ENCODE measurements at places on chromosomes 4 and X.
A peak's percentile ranks its signal among the peaks of the same experiment; 100 is the strongest.

- no peak for DNase-seq
Observed at GRCh38 chr4:124647599-124647998, 64.9 kb downstream of the ANKRD50 start.

DNA sequence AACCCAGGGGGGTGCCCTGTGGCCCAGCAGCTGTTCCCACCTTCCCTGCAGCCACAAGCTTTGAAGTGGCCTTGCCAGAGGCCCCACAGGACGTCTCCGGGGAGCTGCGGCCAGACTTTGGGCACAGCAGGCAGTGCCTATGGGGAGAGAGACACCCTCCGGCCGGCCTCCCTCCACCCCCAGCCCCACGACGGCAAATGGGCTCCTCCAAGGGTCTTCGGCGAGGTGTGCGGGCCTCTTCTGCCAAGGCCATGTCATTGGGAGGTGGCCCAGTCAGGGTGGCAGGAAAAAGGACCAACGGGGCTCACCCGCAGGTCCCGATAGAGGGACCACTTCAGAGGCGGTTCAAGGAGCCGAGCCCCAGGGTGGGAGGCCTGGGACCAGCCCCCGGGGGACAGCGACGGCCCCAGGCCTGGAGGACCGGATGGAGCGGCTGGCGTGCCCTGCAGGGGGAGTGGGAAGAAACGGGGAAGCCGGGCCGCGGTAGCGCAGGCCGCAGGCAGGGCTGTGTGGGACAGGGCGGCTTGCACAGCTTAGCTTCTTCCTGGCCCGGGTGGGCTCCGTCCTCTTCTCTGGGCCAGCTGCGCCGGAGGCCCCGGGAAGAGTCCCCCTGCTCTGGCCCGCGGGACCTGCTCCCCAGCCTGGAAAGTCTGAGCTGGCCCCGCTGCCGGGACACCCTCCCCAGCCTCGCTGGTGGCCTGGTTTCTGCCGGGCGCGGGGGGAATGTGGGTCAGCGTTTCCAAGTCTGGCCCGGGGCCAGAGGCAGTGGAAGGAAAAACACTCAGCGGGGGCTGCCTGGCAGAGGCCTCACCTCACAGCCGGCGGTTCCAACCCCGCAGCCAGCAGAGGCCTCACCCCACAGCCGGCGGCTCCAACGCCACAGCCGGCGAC is 21.9 kb upstream of the SPON2 start:
- no peak for DNase-seq

GRCh38 chr4:122827879-122828601 is 1.4 kb downstream of the FGF2 start:
- peak; percentile 48 for DNase-seq

DNA sequence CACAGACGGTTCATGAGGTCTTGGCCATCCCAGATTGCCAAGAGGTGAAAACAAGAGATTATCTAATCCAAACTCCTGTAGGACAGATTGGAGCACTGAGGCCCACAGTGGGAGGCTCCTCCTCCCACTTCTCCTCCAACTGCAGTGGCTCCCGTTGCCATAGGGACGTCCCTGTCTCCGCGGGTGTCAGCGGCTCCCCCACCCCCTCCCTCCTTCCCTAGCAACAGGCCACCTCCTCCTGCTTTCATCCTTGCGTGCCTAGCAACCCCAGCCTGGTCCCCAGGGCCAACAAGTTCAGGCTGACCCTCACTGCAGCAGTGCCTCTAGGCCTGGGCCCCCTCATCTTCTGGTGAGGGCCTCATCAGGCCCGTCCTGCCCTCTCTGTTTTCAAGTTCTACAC is 6.8 kb upstream of the IQSEC2 start:
- DNase-seq, result no peak

- DNase-seq, result no peak
Observed at GRCh38 chr4:825063-825970, 612 bp downstream of the CPLX1 start.

DNA sequence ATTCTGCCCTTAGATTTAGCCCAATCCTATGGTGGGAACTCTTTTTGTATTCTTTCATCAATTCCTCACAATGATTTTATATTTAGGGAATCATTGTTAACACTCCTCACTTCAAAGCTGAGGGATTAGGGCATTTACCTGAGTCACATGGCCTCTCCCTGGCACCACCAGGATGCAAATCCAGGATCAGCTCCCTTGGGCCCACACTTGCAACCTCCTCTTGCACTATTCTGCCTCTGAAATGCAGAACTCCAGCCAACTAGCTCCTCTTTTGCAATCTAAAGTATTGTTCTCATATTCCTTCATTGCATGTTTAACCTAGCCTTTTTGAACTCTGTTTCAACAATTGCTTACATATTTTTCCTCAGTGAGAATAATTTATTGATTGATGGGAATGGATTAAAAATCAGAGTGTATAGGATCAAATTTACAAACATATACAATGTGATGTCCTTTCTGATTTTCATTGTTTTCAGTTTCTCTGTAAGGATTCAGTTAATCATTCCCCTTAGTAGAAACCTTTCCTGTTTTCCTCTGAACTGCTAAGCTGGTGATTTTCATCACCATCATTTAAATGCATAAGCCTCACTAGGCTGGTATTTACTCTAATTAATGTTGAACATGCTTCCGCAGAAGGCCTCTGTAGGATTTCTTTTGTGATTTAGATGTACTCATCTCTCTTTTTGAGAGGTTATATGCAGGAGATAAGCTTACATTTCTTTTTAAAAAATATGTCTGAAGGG is 3.3 kb upstream of the RELL1 start:
- DNase-seq, result no peak

DNA sequence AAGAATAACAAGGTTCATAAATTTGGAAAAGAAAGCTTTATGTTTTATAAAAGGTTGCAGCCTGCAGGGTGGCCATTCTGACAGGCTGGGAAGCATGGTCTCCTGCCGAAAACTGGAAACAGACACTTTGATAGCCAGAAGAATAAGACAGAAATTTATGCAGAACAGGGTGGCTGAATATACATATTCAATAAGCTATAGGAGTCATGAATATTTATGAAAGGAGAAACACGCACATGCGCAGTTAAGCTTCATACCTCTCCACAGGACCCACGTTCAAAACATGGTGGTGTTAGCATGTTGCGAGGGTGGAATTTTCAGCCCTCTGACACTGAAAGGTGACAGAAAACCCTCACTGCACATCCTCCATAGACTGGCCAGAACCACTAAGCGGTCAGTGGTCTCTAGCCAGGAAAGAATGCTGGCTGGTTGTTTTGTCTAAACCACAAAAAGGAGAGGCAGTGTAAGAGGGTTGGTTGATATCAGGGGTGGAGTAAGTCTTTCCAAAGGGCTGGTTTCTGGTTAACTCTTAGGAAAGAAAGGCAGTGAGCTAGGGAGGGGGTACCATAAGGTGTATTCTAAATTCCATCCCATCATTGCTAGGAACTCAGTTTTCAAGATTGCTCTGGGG is 58.2 kb downstream of the ANXA10 start:
- no peak for DNase-seq

DNA sequence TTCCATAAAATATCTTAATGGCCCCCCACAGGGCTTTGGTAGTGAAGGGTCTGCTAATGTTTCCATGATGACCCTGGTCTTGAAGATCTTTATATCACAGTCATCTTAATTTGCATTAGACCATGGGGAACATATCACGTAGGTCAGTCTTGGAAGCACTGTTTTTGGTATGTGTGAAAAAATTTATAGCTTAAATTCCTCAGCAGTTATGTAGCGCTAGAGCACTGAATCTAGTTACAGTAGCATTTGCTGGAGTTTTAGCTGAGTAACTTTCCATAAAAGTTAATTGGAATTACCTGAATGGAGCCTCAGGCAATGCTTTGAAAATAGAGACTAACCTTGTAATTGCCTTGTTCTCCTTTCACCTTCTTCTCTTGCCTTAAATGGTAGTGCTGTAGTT is 648.8 kb downstream of the IQCM start:
- peak; percentile 44 for DNase-seq

DNA sequence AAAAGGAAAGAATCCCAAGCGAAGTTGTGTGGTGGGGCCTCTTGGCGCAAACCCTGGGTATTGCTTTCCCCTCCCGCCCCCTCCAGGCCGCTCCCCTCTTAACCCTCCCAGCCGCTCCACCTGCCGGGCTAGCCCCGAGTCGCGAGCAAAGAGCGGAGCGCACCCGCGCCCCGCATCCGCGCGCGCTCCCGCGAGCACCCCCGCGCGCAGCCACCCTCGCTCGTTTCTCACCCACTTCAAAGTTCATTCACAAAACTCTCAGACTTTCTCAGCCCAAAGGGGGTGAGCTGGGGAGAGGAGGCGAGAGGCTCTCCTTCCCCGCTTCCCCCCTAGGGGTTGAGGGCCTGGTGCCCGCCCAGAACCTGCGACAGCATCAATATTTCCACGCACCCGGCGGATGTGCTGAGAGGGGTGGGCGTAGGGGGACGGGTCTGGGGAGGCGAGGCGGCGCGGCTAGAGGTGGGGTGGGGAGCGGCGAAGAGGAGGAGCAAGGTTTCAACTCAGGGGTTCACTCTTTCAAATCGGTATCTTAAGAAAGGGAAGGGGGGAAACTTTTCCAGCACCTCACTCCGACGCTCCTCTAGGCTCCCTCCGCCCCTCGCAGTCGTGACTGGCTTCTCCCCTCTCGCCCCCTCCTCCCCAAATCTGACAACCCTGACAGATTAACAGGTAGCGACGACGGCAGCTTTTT is 1.8 kb downstream of the MAML3 start:
- no peak for DNase-seq

DNA sequence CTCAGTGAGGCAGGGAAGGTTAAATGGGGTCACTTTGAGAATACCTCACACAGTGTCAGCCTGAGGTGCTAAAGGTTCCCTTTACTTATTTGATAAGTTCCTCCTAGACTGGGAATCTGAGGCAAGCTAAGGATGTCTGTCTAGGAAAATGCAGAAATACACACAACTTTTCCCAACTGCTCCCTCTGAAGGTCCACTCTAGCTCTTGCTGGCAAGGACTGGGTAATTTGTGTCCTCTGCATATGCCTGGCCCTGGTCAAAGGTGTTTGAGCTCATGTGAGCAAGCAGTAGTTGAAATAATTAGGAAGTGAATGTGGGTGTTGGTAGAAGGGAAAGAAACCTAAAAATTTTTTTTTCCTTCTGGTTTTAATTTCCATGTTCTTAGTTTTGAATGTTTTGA is 21.3 kb downstream of the TXLNG start:
- no peak for DNase-seq

- DNase-seq, result no peak
Observed at GRCh38 chr4:188627892-188628291, 488.7 kb downstream of the TRIML1 start.

DNA sequence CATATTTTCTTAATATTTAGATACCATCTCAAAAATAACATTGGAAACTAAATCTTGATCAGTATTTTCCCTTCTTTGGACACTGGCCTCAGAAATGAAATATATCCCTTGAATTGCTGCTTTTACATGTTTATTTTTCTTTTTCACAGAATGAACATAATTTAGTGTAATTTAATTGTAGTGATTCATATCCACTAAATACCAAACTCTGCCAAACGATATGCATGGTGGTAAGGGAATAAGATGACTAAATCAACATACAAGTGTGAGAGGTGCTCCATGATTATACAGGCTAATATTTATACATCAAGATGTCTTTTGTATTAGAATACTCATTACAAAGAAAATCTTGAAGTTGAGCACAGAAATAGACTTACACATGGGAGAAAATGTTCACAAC is 216.8 kb upstream of the PACRGL start:
- no peak for DNase-seq

DNA sequence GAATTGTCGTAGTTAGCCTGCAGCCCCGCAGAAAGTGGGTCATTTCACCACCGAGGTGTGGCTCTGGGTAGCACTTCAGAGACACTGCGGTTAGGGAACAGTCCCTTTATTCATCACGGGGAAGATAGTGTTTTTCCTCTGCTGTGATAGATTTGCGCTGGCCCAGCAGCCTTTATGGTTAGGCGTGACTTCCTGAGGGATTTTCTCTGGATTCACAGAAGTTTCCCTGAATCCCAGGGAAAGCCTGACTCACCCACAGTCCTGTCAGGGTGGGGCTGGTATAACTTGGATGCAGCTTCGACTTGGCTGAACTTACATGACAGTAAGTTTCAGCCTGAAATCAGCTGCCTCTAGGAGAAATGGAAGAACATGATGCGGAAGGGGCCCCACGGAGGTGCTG is 196.3 kb upstream of the HHIP start:
- peak; percentile 72 for DNase-seq

DNA sequence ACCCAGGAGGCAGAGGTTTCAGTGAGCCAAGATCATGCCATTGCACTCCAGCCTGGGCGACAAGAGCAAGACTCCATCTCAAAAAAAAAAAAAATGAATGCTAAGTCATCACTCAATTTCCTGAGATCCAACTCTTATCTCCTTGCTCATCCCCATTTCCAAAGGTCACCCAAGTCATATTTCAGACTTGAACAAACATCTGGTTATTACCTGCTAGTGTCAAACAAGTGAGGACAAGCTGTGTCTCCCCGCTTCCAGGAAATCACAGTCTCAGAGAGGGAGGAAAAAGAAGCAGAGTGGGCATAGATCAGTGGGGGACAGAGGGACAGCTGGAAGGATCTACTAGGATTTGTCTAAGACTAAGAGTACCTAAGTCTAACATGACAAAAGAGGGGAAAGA is 147.5 kb upstream of the FUNDC1 start:
- no peak for DNase-seq

DNA sequence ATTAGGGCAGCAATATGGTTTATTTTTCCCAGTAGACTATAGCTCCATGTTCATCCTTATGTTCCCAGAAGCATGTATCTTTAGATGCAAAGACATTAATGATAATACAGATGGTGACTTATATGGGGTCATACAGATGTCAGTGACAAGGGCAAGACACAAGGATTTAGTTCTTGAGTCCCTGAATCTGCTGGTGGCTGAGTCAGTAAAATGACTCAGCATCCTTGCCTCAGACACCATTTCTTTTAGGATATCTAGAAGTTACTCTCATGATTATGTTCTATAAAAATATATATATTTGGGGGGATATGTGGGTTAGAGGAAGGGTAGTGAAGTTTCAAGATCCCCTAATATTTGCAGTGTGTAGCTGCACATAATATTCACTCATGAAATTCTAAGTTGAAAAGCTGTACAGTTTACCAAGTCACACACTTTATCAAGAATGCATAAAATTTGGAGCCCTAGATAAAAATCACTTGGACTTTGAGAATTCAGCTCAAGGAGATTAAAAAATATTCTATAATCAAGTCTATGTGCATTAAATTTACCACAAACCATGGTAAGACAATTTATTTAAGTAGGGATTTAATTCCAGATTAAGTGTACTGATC is 101.9 kb downstream of the LNX1 start:
- peak; percentile 23 for DNase-seq

- no peak for DNase-seq
Observed at GRCh38 chr4:177281351-177281909, 28.2 kb upstream of the NEIL3 start.

GRCh38 chrX:21382715-21383114 is 8.5 kb downstream of the CNKSR2 start:
- DNase-seq, result no peak

DNA sequence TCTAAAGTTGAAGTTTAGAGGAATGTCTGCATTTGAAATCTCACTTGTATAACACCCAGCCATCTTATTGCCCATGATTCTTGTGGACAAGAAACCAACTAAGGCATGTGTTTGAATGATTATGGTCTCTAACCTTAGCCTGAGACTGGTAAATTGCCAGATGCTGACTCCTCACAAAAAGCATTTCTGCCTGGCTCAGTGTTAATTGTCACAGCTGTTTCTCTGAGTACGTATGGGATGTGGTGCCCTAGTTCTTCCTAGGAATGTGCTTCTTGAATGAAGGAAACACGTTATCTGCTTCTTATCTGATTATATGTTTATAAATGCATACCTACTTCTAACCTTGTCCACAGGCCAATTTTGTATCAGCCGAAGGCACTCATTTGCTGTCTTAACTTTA is 63.1 kb upstream of the NDP start:
- DNase-seq, result peak; percentile 70

GRCh38 chr4:74474345-74475090 is 29.6 kb downstream of the AREG start:
- no peak for DNase-seq

GRCh38 chrX:48540480-48540879 is 966 bp downstream of the TBC1D25 start:
- DNase-seq, result no peak
